HuH-7.5 (cell line): ENCODE measurements at places on chromosomes 13 and 19.
A peak's percentile ranks its signal among the peaks of the same experiment; 100 is the strongest.

- DNase-seq, result no peak
Observed at GRCh38 chr19:33558856-33559255, 37.3 kb upstream of the PEPD start.

DNA sequence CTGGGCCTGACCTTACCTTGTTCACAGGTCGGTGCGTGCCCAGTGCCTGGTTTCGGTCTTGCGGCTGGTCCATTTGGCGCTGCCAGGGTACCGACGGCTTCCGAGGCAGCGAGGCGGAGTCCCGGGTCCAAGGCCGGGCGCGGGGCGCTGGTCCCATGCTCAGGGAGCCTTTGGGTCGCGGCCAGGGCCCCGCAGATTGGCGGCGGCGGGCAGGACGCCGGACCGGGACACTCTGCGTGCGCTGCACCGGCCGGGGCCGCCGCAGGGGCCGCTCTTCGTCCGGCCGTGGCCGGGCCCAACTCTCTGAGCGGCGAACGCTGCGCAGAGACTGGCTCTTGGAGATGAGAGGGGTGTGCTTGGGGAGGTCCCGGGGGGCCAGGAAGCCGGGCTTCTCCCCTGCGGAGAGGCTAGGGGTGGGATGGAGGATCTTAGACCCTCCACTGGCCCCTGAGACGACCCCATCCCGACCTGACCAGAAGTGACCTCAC, 3.4 kb upstream of the WIZ start:
- DNase-seq, result peak; percentile 90

GRCh38 chr19:57263244-57263741, 17.0 kb upstream of the ZNF460 start:
- DNase-seq, result no peak

GRCh38 chr19:871446-872265, 12.2 kb downstream of the CFD start:
- DNase-seq, result no peak

GRCh38 chr13:95870421-95870820, 182.8 kb downstream of the UGGT2 start:
- DNase-seq, result no peak

- DNase-seq, result no peak
Observed at GRCh38 chr19:53422551-53422950, 9.2 kb upstream of the ZNF761 start.

- DNase-seq, result no peak
Observed at GRCh38 chr19:3073159-3073563, 10.9 kb upstream of the TLE5 start.

DNA sequence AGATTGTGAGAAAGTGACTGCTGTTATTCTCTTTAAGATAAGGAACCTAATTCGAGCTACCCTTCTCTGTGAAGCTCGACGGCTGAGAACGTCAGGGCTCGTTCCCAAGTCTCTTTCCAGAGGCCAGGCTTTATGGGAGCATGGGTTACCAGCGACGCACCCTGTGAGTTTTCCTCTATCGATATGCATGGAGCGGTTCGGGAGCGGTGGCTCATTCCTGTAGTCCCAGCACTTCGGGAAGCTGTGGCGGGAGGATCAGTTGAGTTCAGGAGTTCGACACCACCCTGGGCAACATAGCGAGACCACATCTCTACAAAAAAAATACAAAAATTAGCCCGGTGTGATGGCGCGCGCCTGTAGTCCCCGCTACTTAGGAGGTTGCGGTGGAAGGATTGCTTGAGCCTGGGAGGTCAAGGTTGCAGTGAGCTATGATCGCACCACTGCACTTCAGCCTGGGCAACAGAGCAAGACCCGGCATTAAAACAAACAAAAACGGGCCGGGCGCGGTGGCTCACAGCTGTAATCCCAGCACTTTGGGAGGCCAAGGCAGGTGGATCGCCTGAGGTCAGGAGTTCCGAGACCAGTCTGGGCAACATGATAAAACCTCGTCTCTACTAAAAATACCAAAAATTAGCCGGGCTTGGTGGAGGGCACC, 681 bp upstream of the ZNF606 start:
- no peak for DNase-seq

- no peak for DNase-seq
Observed at GRCh38 chr19:17339088-17339741, 1.9 kb downstream of the GTPBP3 start.
